ENCODE measurements at places on chromosomes 6 and 20. TPM values are rescaled to one million over a fixed set of nuclear protein-coding genes. Genes with fewer than 3 reads are reported as not detected.
A peak's percentile ranks its signal among the peaks of the same experiment; 100 is the strongest.

DNA sequence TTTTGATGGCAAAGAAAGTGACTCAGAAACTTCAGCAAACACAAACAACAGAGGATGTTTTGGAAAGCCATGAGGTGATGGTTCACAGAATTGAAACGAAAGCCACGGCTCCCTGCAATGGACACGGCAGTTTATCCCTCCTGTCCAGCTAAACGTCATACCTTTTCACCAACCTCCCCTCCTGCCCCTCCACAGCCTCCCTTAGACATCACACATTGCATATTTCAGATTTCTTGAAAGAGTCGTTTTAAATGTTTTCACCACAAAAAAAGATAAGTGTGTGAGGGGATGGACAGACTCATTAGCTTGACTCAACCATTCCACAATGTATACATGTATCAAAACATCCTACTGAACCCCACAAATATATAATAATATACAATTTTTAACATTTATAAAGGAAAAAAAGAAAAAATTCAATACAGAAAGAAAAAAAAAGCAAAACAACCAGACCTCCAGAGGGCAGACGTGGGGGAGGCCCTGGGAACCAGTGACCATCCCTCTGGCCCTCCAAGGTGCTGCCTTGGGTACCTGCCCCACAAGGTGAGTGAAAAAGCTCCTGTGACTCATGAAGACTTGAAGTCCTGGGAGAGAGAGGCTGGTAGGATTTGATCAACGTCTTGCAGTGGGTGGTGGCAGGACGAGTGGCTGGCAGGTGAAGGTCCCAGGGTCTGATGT, 117.2 kb upstream of the THBS2 start:
- no peak for DNase-seq

ADISSP gene
- total RNA-seq, result 37.7 TPM

DNA sequence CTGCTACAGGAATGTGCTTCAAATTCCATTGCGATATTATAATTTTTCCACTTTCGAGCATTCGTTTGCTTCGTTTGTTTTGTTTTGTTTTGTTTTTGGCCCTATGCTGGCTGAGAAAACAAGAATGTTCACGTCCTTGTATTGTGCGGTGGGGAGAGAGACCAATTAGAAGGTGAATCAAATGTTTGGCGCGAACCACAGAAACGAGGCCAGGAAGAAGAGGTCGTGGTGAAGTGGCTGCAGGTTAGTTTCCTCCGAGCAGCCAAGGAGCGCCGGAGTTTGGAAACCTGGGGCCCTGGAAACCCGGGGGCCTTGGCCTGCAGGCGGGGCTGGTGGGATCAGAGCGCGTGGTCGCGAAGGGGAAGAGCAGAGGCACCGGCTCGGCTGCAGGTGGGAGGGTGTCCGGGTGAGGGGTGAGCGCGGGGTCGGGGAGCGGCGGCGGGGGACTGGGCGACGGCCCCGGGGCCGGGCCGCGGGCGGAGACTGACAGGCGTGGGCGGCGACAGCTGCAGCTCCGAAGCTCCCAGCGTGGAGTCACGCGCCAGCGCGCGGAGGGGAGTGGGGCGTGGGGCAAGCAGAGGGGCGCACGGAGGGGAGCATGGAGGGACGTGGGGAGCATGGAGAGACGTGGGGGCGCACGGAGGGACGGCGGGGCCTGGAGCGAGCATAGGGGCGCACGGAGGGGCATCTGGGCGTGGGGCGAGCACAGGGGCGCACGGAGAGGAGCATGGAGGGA, 141.5 kb upstream of the PDE10A start:
- DNase-seq, result peak; percentile 38

- DNase-seq, result no peak
Measured at GRCh38 chr6:11960909-11961779, 51.0 kb upstream of the HIVEP1 start.

DNA sequence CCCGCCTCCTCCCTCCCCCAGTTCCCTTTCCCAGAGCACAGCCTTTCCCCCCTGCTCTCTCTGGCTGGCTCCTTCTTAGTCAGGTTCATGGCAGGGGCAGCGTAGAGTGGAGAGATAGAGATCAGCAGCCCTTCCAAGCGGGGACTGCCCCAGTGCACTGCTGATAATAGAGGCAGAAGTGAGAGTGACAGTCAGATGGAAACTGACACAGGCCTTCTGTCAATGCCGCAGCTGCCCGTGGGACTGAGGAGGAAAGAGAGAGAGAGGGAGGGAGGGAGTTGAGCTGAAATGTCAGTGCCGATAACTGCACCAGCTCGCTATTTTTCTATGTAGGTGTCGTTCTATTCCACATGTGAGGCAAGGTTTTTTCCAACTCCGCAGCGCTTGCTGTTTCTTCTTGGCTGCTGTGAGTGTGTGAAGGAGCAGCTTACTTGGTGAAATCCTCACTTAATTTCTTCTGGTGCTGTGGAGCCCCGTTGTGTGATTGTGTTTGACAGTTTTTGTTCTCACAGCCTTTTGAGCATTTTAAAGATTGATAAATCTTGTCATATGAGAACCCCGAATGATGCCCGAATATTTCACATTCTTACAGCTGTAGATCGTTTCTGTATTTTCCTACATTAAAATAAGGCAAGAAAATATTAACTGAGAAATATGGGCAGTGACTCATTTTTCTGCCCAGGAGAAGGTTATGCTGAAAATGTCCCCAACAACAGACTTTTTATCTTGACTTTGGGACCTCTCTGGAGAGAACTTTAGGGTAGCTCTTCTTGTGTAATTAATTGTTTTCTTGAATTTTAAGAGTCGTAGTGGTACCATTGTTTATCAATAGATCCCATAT, 386.4 kb upstream of the MMS22L start:
- peak; percentile 2 for DNase-seq

- DNase-seq, result no peak
Measured at GRCh38 chr6:108693430-108694154, 132.9 kb downstream of the FOXO3 start.

- DNase-seq, result no peak
Measured at GRCh38 chr20:36399147-36399968, 93.2 kb downstream of the DLGAP4 start.

KHDC1L gene
- total RNA-seq, result not detected

DNA sequence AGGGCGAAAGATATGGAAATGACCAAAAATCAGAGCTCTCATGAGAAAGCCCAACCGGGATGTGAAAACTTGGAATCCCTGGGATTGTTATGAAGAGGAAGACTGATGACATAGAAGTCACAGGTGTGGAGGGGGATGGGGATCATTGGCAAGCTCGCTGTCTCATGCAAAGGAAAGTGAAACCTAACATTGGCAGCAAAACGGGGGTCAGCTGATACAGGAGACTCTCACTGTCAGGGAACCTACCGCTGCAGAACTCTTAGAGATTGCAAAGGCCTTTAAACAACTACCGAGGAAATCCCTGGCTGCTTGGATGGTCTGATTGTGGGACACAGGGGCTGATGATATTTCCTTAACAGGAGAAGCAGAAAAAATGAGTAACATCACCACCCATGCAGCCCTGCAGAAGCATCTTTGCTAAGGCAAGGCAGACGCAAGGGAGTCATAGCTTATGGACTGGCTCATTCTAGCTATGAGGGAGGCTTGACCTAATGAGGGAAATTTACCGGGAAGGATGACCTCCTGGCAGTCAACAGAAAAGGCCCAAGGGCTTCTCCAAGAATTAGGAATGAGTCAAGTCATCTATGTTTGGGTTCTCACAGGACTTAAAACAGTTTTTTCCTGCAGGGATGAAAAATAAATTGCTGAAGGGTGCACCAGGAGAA, 7.0 kb downstream of the MUC21 start:
- DNase-seq, result no peak

DNA sequence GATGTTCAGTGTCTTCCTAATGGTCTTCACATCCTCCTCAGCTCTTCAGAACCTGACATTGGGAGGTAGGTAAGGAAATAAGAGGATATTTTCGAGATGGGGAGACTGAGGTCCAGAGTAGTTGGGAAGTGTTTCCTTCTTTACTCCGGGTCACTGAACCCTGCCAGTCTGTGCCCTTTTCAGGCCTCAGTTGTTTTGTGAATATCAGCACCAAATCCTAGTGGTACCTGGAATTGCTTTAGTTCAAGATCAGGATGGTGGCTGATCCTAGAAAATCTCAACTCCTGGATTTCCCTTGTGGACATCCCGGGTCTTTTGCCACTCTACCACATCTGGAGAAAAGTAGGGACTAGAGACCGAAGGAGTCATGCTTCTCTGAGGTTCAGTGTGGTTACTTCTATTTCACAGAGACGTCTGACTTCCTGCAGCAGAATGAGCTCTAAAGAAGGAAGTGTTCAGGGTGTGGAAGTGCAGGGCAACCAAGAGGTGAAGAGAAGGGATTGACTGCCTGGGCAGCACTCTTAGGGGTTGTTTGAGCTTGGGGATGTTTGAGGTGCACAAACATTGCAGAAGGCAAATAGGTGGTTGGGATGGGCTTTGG, 995 bp downstream of the STK4 start:
- peak; percentile 4 for DNase-seq

DNA sequence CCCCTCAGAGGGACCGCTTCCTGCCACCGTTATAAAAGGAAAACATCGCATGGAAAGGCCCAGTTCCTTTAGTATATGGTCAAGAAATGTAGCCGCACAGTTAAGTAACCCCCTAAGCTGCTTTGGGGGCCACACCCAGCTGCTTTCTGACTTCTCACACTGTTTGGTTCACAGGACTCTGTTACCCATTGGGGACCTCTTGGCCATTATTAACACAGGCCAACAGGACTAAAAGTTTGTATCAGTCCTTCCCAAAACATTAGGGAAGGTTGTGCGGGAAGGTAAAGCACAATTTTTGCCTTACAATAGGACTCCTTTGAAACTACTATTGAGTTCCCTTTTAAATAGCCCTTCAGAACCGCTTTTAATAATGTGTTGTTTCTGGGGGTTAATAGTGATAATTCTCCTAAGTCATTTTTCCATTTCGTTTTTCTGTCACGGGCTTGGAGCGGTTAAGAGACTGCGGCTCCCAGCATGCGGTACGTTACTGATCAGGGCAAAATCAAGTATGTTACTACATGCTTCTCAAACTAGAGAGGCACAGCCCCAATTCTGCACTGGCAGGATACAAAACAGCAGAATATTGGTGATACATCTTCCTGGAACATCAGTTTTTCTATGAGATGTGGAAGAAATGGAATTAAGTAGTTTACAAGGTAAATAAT, 668 bp upstream of the RPP40 start:
- no peak for DNase-seq

DDO gene
- 2.3 TPM for total RNA-seq

GRCh38 chr6:5670811-5671561, 335.7 kb downstream of the NRN1 start:
- peak; percentile 16 for DNase-seq

GRCh38 chr6:109074133-109074415, 20.6 kb downstream of the SESN1 start:
- no peak for DNase-seq

GRCh38 chr6:29850011-29850553, 22.5 kb downstream of the HLA-G start:
- DNase-seq, result peak; percentile 6

ISM1 gene
- total RNA-seq, result not detected

MAS1 gene
- under 0.01 TPM for total RNA-seq

DNA sequence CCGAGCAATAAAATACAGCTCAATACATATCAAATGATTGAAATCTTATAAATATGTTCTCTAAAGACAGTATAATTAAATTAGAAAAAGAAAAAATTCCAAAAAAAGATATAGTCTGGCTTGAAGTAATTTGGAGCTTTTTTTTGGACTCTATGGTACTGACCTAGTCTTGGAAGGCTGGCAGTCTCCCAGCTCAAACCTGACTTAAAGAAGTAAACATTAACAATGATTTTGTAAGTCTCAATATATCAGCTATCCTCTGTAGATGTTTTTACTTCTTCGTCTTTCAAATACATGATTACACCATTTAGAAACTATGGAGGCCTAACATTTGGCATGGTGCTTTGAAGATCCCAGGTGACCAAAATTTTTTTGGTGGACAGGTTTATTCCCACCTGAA, 14.2 kb downstream of the HINT3 start:
- DNase-seq, result no peak

PPP1R10 gene
- total RNA-seq, result 39.1 TPM

DNA sequence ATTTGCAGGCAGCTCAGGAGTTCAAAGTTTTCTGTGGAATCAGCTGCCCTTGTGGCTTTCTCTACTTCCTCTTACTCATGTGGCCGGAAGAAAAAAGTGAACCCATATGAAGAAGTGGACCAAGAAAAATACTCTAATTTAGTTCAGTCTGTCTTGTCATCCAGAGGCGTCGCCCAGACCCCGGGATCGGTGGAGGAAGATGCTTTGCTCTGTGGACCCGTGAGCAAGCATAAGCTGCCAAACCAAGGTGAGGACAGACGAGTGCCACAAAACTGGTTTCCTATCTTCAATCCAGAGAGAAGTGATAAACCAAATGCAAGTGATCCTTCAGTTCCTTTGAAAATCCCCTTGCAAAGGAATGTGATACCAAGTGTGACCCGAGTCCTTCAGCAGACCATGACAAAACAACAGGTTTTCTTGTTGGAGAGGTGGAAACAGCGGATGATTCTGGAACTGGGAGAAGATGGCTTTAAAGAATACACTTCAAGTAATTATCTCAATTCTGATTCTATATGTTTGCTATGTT, 1.1 kb downstream of the MGME1 start:
- no peak for DNase-seq

GRCh38 chr6:52304983-52305390, 20.4 kb upstream of the MCM3 start:
- DNase-seq, result peak; percentile 64

SYCP2 gene
- total RNA-seq, result 0.74 TPM

- DNase-seq, result no peak
Measured at GRCh38 chr6:134456226-134456625, 138.3 kb upstream of the SGK1 start.

- DNase-seq, result peak; percentile 46
Measured at GRCh38 chr6:37638414-37639341, 59.0 kb downstream of the MDGA1 start.

PAK5 gene
- total RNA-seq, result not detected

- DNase-seq, result no peak
Measured at GRCh38 chr6:158993639-158994038, 6.4 kb downstream of the RSPH3 start.

ZNF334 gene
- total RNA-seq, result 14.0 TPM

BNIP5 gene
- not detected for total RNA-seq

- no peak for DNase-seq
Measured at GRCh38 chr6:64622944-64623343, 987.3 kb downstream of the PHF3 start.

C20orf202 gene
- 0.09 TPM for total RNA-seq

- no peak for DNase-seq
Measured at GRCh38 chr20:61861858-61862257, 203.8 kb downstream of the TAF4 start.

SLC17A1 gene
- total RNA-seq, result not detected

LINC00237 gene
- not detected for total RNA-seq

GRCh38 chr6:143969077-143969476, 39.0 kb downstream of the PLAGL1 start:
- DNase-seq, result no peak

GRM4 gene
- total RNA-seq, result 0.08 TPM

MEI4 gene
- total RNA-seq, result not detected

GRCh38 chr20:48716086-48716485, 111.7 kb downstream of the PREX1 start:
- DNase-seq, result no peak

SOX4 gene
- 12.4 TPM for total RNA-seq

RBCK1 gene
- total RNA-seq, result 75.3 TPM

PPIL6 gene
- total RNA-seq, result 0.65 TPM

SNAP91 gene
- total RNA-seq, result 0.36 TPM

RBM39 gene
- 510 TPM for total RNA-seq

- DNase-seq, result peak; percentile 69
Measured at GRCh38 chr20:17562804-17563305, 7.0 kb upstream of the DSTN start.

NTSR1 gene
- 8.0 TPM for total RNA-seq

- peak; percentile 46 for DNase-seq
Measured at GRCh38 chr6:153231048-153231646, 100.1 kb upstream of the RGS17 start.

Measured in fibroblast of the aortic adventitia (primary cell).